ENCODE measurements at places on chromosomes 6 and 20.
A peak's percentile ranks its signal among the peaks of the same experiment; 100 is the strongest.

GRCh38 chr6:161838306-161839035 is 564.6 kb upstream of the AGPAT4 start:
- no peak for DNase-seq

- no peak for DNase-seq
Observed at GRCh38 chr20:51862796-51863195, 60.5 kb upstream of the SALL4 start.

- peak; percentile 42 for DNase-seq
Observed at GRCh38 chr20:49699200-49699992, 14.3 kb downstream of the B4GALT5 start.

DNA sequence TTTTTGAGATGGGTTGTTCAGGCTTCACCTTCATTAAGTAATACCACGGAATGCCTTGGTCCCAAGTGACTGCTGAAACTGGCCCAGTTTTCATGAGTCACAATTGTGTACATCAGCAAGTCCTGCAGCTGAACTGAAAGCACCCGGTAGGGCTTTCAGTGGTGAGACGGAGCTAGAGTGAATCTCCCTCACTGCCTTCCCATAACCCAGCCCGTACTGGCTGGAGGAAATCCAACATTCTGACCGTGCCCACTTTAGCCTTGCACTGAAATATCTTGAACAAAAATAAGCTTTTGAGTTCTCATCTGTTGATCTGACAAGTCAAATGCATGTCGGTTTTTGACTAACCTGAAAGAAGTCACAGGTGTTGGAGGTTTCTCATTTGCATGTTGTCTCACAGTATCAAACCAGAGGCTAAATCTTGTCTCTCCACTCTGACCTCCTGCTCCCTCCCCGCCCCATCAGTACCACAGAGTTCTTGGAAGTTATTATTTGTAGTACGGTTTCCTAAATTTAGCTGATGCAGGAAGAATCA is 35.9 kb downstream of the DUSP22 start:
- no peak for DNase-seq

DNA sequence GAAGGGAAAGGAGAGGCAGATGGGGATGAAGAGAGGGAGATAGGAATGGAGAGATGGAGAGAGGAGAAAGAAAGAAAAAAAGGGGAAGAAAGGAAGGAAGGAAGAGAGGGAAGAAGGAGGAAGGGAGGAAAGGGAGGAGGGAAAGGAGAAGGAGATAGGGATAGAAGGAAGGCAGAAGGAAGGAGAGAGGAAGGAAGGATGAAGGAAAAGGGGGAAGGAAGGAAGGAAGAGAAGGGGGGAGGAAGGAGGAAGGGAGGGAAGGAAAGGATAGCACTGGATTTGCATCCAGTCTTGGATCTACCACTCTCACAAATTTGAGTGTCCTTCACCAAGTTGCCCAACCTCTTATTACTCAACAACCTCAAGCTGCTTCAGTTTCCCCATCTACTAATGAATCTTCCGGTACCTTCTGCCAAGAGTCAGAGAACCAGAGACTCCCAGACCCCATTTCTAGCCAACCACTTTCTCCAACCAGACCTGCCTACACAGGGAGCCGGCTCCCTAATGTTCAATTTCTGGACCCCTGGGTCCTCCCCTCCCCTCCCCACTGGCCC is 79.7 kb upstream of the FOXP4 start:
- no peak for DNase-seq

Data from stimulated activated CD4-positive, alpha-beta T cell treated with anti-CD3 and anti-CD28 coated beads, Interleukin-2, amount 100 ng/mL, for 24 hours (primary cell).